Frontal cortex (tissue), 4 donors: ENCODE measurements at places on chromosomes 2 and 18. TPM values are rescaled to one million over a fixed set of nuclear protein-coding genes. Genes with fewer than 3 reads are reported as not detected.

Gene GPR55
- not detected for total RNA-seq

Gene MAP3K19
- 0.41 TPM for total RNA-seq

Gene ABCG8
- total RNA-seq: 0.41 TPM

Gene ADD2
- total RNA-seq: 291 TPM

Gene C1QL2
- total RNA-seq: 0.41 TPM

Gene ACTG2
- 0.82 TPM for total RNA-seq

Gene CPO
- not detected for total RNA-seq

Gene CAVIN2
- 3.3 TPM for total RNA-seq

Gene EVX2
- total RNA-seq: not detected

Gene MYOM1
- total RNA-seq: 0.82 TPM

Gene KATNAL2
- total RNA-seq: 3.7 TPM

- DNase-seq: no peak
Measured at GRCh38 chr2:198930170-198930569, 527.6 kb downstream of the SATB2 start.

DNA sequence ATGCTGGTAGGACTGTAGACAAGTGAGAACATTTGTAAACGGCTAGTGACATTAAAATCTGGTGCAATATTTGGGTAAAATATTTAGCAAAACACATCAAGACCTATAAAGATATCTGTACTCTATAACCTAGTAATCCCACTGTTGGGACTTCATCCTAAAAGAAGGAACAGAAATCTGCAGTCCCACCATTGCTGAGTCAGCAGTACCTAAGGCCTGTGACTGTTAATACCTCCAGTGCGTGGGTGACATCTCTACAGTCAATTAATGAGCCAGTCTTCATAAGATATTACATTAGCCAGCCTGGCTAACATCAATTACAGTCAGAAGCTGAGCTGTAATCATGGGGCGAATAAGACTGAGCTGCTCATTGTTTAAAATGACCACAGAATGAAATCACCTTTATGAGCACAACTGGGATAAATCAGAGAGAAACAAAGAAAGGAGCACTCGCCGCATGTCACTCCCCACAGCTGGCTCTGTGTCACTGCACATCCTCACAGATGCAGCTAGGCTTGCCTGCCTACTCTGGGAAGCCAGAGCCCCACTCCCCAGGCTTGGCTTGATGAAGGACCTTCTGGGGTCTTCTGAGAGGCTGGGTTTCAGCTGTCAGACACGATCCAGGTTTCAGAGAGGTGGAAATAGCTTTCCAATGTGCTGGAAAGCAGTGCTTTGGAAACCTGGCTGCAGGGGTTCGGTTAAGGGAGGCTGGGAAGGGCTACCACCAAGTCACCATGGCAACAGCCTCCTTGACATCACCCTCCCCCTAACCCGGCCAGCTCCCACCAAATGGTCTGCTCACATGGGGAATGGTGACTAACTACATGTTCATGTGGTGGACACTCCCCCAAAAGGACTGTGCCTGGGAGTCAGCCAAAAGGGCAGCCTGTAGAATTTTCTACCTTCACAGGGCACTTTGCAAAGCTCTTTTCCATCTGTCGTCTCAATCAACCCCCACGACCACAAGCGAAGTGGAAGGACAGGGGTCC lies 145.0 kb downstream of the ZBTB7C start:
- no peak for DNase-seq

DNA sequence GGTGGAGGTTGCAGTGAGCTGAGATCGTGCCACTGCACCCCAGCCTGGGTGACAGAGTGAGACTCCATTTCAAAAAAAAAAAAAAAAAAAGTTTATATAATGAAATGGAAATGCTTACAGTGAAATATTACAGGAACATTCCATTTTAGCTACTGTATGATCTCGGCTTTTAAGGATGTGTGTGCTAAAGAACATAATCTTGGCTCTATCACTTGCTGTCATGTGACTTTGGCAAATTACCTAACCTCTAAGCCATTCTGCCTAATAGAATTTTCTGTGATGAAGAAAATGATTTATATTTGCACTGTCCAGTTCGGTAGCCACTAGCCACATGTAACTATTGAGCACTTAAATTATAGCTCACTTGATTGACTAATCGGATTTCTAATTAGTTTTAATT lies 36.3 kb downstream of the SMAD4 start:
- DNase-seq: no peak

DNA sequence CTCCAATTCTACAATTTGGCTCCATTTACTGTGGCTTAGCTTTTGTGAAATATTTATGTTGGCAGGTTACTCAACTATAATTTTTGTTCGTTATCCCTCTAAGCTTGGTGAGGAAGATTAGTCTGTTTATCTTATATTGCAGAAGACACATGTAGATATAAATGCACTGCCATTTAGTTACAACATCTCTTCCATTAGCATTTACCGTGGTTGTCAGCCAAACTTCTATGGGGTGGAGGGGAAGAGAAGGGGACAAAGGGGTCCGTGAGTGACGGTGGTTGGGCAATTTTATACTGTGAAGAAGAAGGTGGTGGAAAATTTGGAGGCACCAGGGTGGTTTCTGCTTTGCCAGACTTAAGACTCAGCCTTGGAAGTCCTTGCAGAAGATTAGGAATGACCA lies 117.6 kb upstream of the CXCR4 start:
- no peak for DNase-seq

DNA sequence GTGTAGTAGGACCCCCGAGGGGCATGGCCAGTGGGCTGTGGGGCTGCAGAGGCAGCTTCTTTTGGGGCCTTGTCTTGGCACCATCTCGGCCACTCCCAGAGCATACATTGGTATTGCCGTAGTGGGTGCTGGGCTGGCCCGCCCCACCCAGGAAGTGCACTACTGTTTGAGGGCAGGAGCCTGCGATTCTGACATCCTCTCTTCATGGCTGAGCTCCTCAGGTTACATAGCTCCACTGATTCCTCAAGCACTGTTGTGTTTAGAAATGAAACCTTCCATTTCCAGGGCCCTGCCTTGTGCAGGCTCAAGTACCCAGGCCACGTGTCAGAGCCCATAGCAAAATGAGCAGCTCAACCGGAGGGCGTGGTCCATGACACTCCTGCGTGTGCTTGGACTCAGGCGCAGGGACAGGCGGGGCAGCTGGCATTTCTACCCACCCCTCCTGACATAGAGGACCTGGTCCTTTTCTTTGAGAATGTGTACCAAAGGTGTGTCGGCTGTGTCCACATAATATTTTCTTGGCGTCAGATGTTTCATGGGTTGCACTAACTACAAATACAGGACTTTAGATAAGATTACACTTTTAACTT lies 67.9 kb downstream of the DGKD start:
- DNase-seq: no peak

GRCh38 chr18:48589797-48590519 lies 51.1 kb downstream of the CTIF start:
- no peak for DNase-seq

DNA sequence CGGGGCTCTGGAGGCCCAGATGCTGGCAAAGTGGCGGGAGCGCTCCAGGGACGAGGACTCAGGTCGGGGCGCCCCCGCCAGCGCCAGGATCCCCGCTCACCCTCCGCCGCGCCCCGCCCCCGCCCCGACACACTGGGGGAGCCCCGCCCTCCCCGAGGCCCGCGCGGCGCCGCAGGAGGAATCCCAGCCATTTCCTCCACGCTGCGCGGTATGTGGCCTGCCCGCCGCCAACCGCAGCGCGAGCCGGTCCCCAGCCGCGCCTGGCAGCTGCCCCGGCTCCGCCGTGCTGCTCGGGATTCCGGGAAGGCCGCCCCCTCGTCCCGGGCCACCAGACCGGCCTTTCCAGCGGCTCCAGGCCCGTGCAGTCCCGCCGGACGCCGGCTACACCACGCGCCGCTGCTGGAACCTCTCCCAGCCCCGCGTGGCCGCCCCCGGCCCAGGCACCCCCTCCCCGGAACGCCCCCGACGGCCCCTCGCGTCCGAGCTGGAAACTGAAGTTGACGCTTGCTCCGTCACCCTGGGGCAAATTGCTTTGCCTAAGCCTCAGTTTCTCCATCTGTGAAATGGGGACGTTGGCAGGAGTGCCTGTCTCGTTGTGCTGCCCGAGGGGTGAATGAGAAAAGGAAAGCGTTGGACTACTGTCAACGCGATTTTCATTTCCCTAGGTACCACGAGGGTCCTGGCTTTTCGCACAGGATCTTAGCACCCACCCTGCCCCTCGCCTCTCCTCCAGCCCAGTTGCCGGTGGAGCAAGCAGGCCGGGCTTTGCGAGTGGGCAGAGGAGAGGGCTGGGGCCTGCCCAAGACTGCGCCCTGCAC lies 53.6 kb downstream of the PKDCC start:
- peak; percentile 68 for DNase-seq

DNA sequence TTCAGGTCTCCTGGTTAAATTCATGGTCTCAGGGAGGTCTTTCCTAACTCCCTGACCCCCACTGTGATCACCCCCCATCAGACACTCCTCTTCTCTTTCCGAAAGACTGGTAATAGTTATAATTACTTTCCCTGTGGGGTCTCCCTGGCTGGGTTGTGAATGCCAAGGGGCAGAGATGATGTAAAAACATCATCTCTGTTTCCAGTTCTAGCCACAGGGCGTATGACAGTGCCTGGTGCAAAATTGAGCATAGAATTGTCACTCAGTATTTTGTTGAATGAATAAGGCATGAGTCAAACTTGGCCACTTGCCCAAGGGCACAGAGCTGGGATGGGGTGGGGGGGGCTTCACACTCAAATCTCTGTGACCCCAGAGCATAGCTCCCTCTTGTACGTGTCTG lies 65.2 kb downstream of the LTBP1 start:
- no peak for DNase-seq

DNA sequence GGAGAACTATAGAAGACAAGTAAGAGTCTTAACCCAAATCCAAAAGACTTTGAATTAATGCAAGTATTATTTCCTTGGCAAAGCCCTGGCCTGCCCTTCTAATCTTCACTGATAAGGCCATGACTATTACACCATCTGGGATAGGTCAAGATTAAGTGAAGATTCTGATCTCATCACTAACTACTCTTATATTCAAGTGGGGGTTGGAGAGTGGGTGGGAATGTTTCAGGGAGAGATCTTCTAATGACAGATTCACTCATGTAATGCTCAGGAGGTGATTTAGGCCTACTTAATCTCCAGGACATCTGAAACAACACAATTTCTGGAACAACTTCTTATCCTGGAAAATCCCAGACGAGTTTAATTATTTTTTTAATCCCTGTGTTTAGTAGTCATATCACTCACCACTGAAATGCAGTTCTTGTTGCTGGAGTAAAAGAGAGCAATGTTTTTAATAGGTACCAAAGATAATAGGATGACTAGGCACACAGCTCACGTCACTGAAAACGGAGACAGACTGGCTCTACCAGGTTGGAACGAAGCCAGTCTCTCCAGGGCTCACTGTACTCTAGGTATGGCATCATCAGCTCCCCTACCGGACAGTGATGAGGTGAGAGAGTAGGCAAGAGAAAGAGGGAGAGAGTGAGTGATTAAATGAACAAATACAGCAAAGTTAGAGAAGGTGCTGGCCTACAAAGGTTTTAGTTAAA lies 133.1 kb downstream of the NCKAP5 start:
- no peak for DNase-seq

- no peak for DNase-seq
Measured at GRCh38 chr2:216721141-216721540, 25.8 kb upstream of the IGFBP5 start.

- no peak for DNase-seq
Measured at GRCh38 chr18:23994361-23994902, 20.1 kb upstream of the TTC39C start.

DNA sequence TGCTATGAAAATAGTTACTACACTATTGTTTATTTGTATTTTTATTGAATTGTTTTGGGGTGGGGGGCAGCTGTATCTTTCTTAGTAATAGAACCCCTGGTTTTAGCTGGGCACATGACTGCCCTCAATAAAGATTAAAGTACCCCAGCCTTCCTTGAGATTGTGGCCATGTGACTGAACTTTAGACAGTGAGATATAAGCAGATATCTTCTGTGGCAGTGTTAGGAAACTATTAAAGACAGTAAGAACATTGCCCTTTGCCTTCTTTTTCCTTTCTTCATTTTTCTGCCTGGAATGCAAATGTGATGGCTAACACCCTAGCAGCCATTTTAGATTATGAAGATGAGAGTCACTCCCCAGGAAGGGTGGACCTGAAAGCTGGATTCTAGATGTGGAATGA lies 47.9 kb upstream of the AKAIN1 start:
- no peak for DNase-seq

DNA sequence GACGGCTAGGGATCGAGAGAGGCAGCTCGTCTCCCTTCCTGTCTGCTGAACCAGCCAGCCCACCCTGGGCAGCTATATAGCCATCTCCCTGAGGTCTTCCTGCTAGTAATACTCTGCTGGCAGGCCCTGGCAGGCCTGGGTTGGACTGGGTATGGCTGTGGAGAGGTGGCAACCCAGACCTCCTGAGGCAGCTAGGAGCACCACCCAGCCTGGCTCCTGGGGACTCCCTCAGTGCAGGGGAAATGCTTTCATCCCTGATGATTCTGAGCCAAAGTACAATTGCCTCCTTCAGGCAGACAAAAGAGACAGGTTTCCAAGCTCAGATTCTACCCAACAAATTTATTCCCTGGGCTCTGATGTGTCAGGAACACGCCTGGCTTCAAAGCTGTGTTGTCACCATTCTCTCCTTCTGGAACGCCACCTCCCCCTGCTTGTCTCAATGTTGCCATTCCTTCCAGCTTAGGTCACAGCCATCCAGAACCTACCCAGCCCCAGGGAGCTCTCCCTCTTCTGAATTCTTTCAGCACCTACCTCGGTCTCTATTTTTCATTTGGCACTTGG lies 4.7 kb upstream of the DNAJB2 start:
- DNase-seq: no peak

- no peak for DNase-seq
Measured at GRCh38 chr2:148702475-148702874, 57.9 kb downstream of the EPC2 start.

DNA sequence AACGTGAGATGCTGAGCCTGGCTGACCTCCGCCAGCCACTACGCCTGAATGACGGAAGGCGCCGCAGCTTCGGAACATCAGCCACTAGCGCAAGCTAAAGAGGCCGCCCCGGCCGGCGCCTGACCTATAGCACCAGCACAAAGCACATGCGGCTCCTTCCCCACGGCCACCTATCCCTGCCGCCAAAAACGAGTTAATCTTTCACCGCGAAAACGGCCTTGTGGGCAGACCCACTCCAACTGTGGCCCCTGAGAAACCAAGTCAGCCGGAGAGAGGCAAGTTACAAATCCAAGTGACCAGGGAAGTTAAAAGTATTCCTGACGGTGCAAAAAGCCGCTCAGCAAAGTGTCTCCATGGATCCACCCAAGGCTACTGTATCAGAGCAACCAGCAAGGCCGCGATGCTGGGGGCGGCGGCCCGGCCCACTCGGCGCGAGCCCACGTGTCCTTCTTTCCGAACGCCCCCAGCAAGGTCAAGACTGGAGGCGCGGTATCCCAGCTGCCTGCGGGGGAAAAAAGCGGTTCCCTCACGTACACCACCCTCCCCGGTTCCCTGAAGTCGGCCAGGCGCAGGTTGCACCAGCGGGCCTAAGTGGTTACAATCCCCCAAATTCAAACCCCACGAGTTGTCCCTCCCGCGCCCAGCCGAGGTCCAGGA lies 575 bp downstream of the HSPD1 start:
- peak; percentile 45 for DNase-seq

DNA sequence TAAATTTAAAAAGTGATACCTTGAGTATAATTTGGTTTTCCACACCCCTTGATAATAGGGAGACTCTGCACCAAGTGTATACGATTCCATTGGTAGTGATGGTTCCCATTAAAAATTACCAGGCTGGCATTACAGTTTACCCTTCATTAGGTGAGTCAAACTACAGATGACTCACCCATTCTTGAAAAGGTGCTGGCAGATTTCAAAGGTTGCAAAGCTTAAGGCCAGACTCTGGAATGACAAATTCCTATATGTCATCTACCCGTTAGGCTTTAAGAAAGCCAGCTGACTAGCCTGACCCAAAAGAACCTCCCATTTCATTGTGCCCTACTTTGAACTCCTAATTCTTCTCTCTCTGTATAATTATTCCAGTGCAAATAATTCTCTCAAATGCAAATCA lies 124.4 kb downstream of the LRRTM4 start:
- no peak for DNase-seq
